Fibroblast of lung (primary cell): ENCODE measurements at places on chromosomes 13 and 19. TPM values are rescaled to one million over a fixed set of nuclear protein-coding genes. Genes with fewer than 3 reads are reported as not detected.

NBEA gene
- total RNA-seq = 5.6 and 7.8 TPM in 2 replicates

IGFL3 gene
- total RNA-seq = not detected in 2 replicates

GIPR gene
- total RNA-seq = not detected in 2 replicates

TUBA3C gene
- total RNA-seq = not detected in 2 replicates

PSG2 gene
- not detected in 2 replicates for total RNA-seq

BEST2 gene
- not detected in 2 replicates for total RNA-seq

NR1H2 gene
- total RNA-seq = 75.5 and 82.4 TPM in 2 replicates

CYP4F2 gene
- not detected in 2 replicates for total RNA-seq

TTYH1 gene
- not detected in 2 replicates for total RNA-seq

MYO1F gene
- under 0.01 and 0.17 TPM in 2 replicates for total RNA-seq

XRCC1 gene
- total RNA-seq = 13.6 and 14.5 TPM in 2 replicates

SPACA4 gene
- not detected in 2 replicates for total RNA-seq
